ENCODE measurements at places on chromosomes 5 and 9.

GRCh38 chr5:113507601-113508000 is 5.9 kb upstream of the YTHDC2 start:
- DNase-seq: peak; percentile 1

GRCh38 chr9:123065196-123065595 is 31.7 kb downstream of the GPR21 start:
- no peak for DNase-seq

DNA sequence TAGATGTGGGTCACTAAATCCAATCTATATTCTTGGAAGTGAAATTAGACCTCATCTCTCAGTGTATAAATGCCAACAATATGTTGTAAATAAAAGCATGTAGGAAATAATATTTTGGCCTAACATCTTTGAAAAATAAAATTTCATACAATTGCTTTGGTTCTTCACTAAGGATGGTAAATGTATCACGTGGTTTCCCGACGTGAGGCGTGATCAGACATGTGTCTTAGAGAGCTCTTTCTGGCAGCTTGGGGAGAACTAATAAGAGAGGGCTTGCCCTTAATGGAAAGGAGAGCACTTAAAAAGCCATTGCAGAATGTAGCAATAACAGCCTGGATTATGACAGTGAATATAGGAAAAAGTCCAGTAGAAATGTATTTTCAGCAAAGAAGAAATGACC is 602.6 kb downstream of the CDH12 start:
- no peak for DNase-seq

- no peak for DNase-seq
Measured at GRCh38 chr5:44565902-44566301, 176.7 kb upstream of the FGF10 start.

- DNase-seq: no peak
Measured at GRCh38 chr9:107710953-107711352, 221.4 kb upstream of the KLF4 start.

GRCh38 chr5:57653636-57654290 is 171.2 kb upstream of the ACTBL2 start:
- DNase-seq: no peak

- DNase-seq: no peak
Measured at GRCh38 chr9:133683586-133684120, 47.5 kb downstream of the DBH start.

GRCh38 chr9:134493461-134494272 is 147.9 kb upstream of the COL5A1 start:
- no peak for DNase-seq

DNA sequence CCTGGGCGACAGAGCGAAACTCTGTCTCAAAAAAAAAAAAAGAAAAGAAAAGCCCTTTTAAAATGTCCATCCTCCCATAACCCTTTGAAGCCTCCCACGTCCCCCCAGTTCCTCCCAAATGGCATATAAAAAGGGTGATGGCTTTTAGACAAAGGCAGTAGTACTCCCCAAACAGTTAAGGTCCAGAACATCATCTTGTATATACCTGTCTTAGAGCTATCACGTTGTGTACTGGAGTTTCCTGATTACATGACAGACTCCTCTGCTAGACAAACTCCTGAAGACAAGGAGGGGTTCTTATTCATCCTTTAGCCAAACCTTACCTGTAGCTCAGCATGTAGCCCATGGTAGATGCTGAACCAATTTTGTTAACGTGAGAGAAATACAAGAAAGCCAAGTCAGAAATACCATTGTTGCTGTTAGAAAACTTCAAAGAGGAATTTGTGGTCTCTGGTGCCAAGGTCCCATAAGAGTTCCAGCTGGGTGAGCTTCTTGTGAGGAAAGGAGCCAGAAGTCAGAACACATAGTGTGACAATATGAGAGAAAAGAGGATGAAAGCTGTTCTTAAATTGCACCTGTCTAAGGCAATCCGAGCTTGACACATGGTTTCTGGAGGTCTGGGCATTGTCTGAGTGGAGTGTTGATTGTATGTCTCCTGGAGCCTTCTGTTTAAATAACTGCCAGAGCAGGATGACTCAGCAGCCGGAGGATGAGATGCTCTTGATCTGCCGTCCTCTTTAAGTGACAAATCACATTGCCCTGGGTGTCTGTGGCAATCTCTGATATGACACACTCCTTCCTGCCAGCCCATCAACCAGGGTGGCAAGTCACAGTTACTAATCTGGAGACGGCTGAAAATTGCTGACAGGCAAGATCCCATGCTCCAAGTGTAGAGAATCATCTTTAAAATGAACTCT is 69.1 kb downstream of the ARRDC3 start:
- DNase-seq: peak; percentile 94

DNA sequence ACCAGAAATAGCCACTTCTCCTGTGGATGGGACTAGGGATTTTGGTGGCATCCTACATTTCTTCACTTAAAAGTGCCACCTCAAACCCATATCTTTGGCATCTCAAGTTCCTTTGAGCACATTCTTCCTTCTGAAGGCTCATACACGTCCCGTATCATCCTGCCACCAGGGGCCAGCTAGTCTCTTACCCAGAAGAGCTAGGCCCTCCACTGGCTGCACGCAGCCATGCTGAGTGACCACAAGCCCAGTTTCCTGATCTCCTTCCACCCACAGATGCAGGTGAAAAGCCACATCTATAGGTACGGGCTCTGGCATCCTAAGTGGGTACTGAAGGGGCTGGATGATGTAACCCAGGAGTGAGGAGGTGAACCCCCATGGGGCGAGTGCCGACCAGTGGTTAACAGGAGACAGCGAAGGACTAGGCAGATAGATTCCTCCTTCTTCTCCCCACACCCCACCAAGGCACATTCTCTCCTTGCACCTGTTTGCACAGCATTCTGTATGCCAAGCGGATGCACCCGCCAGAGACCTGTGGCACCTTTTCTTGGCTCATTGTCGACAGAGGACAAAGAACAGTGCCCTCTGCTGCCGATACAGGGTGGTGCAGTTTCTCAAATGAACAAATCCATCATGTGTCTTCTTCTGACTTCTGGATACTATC is 14.4 kb upstream of the SCGB3A1 start:
- peak; percentile 82 for DNase-seq

DNA sequence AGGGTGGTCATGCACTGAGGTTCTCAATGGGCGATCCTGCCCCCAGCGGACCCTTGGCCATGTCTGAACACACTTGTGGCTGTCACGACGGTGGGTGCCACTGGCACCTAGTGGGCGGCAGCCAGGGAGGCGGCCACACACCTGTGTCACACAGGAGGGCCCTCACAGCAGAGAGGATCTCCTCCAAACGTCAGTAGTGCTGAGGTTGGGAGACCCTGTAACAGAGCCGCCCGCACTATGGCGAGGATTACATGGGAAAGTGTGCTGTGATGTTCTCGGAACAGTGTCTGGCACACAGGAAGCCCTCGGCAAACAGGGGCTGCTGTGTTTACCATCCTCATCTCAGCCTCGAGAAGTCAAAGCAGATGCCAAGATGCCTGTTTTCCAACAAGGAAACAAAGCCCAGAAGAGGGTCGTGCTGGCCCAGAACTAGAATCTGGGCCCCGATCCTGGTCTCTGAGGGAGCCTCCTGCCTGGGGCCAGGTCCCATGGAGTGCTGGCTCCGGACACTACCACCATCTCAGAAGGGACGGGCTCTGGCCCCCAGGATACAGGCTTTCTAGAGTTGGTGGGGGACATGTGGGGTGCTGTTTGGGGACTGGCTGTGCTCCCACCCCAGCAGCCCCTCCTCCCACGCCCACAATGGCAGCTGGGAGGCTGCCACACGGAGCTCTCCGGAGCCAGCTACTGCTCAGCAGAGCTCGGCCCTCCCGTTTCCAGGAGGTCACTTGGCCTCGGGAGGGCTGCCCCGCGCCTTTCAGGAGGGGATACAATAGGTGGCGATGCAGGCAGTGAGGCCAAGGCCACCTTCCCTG is 48.2 kb downstream of the DBH start:
- no peak for DNase-seq

GRCh38 chr9:82134010-82134409 is 145.4 kb downstream of the SPATA31D1 start:
- DNase-seq: no peak

GRCh38 chr9:91807643-91808246 is 142.3 kb downstream of the ROR2 start:
- DNase-seq: no peak

DNA sequence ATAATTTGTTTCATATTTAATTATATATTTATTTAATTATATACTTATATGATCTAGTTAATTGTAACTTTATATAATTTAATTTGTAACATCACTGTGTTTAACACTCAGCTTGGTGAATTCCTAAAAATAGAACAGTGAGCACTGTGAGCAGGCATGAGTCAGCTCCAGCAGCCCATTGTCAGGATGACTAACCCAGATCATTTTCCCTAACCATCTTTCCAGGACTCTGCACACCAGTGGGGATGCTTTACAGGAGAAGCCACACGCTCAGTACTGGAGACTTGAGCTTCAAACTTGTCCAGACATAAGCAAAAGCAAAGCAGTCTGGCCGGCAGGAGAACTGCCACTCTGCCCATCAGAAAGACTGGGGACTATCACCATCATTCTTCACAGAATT is 446.2 kb upstream of the TRPC7 start:
- no peak for DNase-seq

GRCh38 chr5:179268399-179268952 is 76.8 kb downstream of the ADAMTS2 start:
- no peak for DNase-seq

DNA sequence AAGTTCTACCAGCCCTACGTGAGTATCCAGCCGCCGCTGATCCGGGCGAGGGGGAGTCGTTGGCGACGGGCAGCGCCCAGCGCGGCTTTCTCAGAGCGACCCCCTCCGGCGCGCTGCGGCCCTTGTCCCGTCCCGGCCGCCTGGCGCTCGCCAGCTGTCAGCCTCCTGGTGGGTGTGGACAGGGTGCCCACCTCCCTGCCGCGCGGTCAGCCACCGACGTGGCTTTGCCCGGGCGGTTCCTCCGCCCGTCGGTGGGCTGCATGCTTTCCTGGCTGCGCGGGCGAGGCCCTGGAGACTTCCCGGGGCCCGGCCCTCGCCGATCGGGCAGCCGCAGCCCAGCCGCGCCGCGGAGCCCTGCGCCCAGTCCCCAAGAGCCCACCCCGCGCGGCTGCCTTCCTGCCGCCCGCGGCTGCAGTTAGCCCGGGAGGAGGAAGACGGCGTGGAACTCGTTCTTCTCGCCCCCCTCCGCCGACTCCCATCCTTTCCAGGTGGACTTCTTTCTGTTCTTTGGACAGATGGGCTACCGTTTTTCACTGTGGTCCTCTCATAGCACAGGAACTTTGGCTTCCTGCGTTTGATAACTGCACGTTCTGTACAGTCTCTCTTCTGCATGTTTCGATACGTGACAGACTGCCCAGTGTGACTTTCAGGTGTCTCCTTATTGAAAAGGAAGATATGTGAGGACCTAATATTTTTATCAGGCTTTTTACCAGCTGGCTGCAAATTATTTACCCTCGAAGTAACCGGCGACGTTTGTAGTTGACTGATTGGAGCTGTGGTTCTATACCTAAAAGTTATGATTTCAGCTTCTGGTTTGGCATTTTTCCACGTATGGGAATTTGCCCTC is 577 bp downstream of the AP3S1 start:
- DNase-seq: peak; percentile 74

- no peak for DNase-seq
Measured at GRCh38 chr9:125428902-125429467, 167.4 kb downstream of the GAPVD1 start.

- no peak for DNase-seq
Measured at GRCh38 chr5:40364441-40364840, 315.3 kb upstream of the PTGER4 start.

DNA sequence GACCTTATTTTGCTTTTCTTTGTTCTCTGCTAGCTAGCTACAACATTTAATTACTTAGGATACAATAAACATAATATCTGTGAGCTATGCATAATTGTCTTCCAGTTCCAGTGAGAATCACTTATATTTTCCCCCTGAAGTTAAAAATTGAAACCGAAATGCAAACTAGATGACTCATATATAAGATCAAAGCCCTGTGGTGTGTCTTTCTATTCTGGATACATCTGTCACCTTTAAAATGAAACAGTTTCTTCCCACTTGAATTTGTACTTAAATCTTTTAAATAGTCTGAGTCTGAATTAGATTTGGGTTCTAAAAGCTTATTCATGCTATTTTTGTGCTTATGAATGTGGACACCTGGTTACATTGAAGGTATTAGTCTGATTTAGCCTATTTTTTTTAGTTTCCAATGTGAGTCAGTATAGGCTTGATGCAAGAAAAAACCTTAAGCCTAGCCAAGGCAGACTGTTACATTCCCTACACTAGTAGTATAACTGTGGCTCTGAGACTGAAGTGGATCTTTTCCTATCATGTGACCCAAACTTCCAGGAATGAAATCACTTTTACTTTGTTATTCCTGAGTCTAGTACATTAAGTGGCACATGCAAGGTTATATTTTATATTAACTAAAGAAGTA is 703.5 kb upstream of the RGMB start:
- peak; percentile 59 for DNase-seq
